ENCODE measurements at places on chromosomes 11 and 22.

DNA sequence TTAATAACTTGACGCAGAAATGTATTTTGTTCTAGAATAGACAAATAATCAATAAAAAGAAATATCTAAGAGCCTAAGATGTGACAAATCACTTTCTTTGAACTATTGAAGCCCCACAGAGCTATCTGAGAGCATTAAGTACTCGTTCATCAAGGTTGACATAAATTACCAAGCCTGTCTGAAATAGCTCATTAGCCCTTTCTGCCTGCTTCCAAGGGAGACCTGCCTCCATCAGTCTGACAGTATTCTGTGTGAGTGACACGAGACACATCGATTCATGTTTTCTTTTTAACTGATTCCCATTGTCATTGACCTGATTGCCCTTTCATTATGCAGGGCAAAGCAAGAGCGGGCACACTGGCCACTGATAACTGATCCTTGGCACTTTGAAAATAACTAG lies 347.5 kb downstream of the KCNA4 start:
- no peak for DNase-seq

DNA sequence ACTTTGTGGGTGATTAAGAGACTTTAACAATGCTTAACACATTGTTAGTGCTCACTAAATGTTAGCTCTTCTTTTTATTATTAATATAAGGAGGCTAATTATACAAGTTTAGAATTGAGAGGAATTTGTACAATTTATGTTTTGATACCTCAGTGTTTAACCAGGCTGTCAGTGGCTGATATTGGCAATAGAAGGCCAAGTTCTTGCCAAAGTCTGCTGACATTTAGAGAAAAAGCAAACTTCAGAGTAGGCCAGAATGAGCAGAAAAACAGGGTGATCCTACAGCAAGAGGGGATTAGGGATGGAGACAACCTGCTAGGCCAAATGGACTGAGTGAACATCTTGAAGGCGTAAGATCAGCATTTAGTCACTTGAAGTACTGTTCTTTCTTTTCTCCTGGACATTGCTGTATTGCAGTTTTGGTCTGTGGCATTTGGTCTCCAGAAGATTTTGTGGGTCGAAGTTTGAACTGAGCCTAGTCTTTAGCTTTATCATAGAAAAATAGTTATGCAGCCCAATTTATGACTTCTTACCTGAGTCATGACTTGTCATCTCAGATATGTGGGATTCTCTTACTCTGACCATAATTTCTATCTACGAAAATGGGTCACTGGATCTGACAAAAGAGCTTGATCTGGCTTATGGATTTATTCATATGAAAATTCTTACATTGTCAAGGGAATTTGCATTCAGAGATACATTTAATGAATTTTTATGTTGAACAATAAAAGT lies 9.0 kb downstream of the TRIM44 start:
- DNase-seq, result no peak

DNA sequence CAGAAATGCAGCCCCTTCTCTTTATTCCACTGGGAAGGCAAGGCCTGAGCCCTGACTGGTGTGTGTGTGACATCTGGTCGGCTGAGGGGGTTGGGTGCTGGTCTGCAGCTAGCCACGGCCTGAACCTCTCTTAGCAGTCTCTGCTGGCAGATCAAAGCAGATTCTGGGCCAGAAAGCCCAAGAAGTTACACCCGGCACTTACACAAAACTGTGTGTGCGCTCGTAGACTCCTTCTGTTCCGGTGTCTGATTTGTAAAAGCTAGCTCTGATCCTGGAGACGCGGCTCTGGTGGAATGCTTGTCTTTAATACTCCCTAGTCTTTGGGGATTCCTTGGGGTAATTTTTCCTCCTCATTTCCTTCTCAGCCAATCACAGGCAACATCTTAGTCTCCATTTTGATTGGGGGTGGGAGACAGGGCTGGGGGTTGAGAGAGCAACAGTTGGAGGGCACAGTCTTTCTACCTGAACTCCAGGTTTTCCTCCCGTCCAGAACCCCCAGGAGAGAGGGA lies 5.5 kb downstream of the PKNOX2 start:
- no peak for DNase-seq

DNA sequence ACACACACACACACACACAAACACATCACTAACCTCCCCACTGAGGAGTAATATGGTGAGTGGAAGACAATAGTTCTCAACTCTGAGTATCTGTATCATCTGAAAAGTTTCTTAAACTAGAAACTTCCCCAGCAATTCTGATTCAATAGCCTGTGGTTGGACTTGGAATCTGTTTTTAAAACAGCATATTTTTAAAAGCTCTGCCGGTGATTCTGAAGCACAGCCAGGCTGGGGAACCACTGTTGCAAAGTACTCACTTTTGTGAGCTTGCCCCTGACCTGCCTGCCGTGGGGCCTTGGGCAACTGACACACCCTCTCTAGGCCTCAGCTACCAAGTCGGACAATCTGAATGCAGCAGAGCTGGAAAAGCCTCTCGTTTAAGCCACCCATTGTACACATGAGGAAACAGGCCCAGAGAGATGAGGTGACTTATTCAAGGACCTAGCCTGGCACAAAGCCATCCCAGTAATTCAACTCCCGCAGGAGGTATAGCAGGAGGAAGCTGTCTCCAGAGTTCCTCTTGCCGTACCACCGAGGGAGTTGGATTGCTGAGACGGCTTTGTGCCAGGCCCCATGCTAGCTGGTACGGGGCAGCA lies 8.9 kb downstream of the SLC15A3 start:
- DNase-seq, result no peak

- DNase-seq, result no peak
Observed at GRCh38 chr11:61065955-61066638, 36.2 kb upstream of the CD5 start.

DNA sequence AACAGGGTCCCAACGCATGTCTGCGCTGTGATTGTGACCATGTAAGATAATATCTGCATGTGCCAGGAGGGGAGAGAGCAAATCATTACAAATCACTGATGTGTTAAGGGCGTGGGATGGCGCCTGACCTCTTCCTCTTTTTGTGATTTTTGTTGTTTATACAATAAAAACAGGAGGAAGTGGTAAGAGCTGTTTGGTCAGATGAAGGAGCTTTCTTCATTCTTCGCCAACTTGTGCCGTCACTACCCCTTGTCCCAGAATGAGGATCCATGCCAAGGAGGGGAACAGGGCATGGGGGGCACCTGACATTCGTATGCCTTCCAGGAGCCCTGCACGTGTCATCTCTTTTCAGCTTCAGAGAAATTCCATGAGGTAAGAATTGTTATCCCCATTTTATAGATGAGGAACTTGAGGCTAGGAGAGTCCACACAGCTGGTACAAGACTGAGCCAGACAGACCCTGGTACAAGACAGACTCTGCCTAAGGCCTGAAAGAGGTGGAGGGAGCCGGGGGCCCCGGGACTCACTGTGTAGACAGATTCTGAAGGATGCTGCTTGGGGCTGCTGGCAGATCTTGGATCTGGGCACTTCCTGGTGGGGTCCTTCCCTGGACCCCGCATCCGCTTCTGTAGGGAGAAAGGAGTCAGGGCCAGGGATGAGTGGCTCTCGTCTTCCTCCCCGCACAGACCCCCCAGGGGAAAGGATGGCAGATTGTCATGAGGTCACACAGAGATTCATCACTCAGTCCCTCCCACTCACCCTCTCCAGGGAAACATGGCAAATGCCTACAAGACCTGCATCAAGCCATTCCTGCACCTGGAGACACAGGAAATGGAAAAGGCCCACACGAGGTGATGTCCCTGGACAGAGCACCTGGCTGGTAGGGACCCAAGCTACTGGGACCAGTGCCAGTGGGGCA lies 34.6 kb downstream of the NFAM1 start:
- DNase-seq, result no peak

- no peak for DNase-seq
Observed at GRCh38 chr11:120186456-120186773, 24.4 kb upstream of the OAF start.

GRCh38 chr11:27926981-27927481 lies 180.9 kb downstream of the KIF18A start:
- peak; percentile 75 for DNase-seq

DNA sequence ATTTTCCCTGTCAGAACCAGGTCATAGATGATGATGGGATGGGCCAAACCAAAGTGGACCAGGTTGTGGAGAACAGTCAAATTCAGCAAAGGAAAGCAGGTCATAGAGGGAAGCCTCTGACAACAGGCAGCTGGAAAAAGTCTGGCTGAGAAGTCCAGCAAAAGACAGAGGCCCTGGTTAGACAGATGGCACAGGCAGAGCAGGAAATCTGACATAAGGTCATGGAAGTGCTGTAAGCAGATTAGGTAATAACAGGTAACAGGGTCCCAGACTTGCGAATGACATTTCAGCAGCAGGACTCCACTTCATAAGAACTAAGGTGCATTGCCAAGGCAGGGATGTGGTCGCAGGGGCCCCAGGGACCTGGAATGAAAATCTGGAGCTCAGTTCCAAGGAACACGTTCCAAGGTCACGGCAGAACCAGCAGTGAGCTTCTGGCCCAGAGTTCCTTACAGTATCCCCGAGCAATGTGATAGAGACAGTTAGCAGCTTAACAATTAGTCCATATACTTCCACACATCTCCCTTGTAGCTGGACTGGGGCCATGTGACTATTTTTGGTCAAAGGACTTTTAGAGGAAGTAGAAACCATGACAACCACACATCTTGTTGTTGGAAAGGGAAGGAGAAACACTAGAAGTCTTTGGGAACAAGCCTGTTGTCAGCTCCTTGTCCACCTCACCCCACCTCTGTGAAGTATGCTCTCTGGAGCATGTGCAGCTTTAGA lies 75.4 kb downstream of the ME3 start:
- DNase-seq, result no peak

DNA sequence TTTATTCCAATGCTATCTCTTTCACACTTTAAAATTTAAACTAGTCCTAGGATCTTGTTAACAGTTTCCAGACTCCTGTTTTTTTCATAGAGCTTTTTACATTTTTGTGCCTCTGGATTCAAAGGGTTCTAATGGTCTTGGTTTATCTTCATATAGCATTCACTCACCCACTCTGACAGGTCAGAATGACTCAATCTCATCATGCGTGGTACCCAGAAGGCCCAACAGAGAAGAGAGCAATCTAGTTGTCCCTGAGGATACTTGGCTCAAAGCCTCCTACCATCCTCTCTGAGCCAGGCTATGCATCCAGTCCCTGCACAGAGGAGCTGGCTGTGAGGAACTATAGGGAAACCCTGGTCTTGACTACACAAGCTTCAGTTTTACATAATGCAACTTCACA lies 27.5 kb downstream of the MAML2 start:
- no peak for DNase-seq

- DNase-seq, result no peak
Observed at GRCh38 chr11:92225568-92226330, 1.1 kb downstream of the FAT3 start.

DNA sequence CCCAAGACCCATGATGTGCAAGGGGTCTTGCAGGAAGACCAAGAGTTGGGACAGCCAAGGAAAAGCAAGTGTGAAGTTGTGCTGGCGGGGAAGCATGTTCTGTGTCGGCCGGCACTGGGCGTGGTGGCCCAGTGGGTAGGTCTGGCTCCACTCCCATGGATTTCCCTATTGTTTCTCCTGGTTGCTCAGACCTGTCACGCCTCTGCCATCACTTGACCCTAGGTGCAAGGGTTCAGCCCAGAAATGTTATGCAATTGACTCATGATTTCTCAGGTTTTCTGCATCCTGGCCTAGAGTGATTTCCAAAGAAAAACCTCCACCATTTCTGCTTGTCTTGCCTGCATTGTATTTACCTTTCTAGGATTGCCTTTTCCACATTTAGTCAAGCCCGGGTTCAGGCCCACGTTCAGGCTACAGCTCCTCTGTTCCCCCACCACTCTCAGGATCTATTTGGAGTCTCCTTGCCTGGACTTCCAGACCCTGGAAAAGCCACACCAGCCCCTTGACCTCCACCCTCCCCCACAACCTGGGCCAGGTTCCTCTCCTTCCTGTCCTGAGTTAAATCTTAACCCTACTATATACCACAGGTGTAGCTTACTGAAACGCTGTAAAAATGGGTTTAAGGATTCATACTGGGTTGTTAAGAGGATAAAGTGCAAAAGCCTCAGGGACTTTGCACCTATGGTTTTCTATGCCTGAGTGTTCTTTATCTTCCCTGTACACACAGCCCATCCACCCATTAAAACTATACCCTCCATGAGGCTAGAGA lies 17.5 kb upstream of the FOLR1 start:
- no peak for DNase-seq

DNA sequence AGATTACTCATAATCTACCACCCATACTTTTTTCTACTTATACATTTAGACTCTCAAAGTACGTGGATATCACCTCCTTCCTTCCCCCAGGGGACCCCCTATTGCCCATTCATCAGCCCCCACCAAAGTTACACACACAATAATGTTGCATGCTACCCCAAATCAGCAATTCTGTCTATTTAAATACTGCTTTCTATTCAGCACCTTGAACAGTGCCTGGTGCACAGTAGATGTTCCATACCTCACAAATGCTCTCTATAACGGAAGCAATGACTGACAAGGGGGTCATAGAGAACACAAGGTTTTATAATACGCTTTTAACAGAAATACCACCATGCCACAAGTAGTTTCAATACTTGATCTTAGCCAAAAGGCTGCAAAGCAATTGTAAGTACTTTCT lies 370.7 kb downstream of the MIAT start:
- no peak for DNase-seq

GRCh38 chr22:45923835-45924234 lies 53.1 kb downstream of the WNT7B start:
- no peak for DNase-seq

DNA sequence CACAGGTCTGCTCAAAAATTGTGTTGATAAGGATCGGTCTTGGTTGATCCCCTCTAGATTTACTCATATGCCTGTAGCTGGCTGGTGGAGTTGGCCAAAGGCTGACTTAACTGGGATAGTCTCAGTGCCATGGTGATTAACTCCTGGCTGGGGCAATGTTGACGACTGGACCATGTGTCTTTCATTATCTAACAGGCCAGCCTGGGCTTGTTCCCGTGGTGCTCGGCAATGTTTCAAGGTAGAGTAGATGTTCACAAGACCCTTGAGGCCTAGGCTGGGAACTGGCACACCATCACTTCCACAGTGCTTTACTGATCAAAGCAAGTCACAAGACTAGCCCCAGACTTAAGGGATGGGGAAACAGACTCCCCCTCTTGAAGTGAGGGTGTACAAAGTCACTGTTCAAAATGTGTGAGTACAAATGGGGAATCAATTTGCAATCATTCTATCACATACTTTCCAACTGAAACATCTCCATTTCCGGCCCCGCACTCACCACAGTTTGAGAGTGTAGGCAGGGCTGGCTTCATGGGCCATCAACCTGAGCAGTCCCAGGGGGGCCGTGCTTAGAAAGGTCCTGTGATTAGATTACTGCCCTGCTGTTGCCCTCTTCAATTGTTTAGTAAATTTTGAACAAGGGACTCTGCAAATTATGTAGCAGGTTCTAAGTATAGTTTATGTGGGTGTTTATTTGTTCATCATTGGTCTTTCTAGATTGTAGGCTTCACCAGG lies 240.8 kb downstream of the NELL1 start:
- no peak for DNase-seq

GRCh38 chr11:29095821-29096220 lies 921.0 kb downstream of the KCNA4 start:
- no peak for DNase-seq

All from amniotic stem cell (primary cell).